Stimulated activated naive B cell treated with anti-CD40 and anti-IgM and Interleukin-4, amounts not matched to agents 10 μg/mL and 1 μg/mL and 100 μg/mL, for 72 hours (primary cell): ENCODE measurements at places on chromosomes 5 and 9.

- DNase-seq = no peak
Observed at GRCh38 chr9:120441426-120442307, 138.3 kb downstream of the CDK5RAP2 start.

DNA sequence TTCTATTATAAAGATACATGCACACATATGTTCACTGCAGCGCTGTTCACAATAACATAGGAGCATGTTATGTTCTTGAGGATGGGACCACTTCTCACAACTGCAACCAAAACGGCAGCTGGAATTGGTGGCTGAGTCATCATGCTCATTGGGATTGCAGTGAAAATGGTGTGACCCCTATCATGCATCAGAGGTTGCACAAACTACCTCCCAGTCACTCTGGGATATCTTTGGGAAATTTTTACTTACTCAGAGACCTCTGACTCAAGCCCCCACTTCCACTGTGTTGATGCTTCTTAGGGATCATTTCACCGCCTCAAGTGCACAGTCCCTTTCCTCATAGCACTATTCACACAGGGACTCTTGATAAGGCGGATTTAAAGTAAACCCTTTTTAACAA is 474.1 kb downstream of the BNC2 start:
- no peak for DNase-seq

- no peak for DNase-seq
Observed at GRCh38 chr5:175306381-175306780, 137.6 kb downstream of the DRD1 start.

DNA sequence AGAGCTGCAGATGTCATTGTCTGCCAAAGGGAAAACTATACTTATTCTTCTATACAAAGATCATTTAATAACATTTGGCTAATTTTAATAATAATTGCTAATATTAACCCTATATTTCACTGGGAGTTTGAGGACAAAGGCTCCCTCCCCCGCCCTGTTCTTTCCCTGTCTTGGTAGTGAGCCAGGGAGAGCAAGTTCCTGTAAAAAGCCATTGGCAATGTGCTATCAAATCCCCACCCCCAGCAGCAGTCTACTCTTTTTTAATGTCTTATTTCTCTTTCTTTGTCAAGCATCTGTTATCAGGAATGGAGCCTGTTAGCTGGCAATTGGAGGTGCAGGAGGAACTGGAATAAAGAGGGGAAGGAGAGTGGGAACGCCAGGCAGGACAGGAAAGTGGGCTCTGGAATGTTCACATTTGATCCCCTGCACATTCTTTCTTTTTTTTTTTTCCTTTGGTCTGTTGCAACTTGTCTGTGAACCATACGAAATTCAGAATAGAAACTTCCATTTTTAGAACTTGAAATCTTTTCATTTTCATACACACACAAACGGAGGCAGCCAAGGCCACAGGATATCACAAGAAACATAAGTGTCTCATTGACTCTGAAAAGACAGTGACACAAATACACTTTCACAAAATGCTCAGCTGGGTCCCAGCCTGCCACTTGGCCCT is 664.8 kb upstream of the ZNF608 start:
- DNase-seq = no peak

DNA sequence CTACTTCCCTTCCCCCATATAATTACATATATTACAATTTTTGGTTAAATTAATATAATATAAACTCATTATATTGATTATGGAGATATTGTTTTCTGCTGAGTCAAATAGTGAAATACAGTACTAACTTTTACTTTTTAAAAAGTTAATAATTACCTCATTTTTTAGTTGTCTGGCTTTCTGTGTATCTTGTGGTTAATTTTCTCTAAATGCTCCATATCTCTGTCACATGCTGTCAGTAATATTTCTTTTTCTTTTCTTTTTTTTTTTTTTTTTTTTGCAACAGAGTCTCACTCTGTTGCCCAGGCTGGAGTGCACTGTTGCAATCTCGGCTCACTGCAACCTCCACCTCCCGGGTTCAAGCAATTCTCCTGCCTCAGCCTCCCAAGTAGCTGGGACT is 23.2 kb downstream of the STX17 start:
- DNase-seq = no peak

GRCh38 chr5:10831419-10831818 is 70.4 kb upstream of the DAP start:
- DNase-seq = no peak

GRCh38 chr5:71912021-71912420 is 192.9 kb downstream of the CARTPT start:
- no peak for DNase-seq

DNA sequence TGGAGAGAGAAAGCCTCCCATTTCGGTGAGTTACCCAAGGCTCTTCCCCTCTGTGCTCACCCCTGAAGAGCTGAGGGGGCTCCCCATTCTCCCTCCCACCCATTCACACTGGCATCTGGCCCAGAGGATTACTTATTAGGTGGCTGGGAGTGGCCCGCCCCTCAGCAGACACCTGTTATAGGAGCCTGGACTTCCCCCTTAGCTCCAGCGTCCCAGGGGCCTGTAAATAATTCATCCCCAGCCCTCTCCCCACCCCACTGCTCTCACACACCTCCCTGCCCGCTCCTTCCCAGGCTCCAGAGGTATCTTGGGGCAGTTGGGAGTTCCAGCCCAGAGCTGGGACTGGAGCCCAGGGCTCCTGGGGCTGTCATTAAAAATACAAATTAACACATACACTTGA is 11.6 kb upstream of the SLC6A7 start:
- DNase-seq = no peak

DNA sequence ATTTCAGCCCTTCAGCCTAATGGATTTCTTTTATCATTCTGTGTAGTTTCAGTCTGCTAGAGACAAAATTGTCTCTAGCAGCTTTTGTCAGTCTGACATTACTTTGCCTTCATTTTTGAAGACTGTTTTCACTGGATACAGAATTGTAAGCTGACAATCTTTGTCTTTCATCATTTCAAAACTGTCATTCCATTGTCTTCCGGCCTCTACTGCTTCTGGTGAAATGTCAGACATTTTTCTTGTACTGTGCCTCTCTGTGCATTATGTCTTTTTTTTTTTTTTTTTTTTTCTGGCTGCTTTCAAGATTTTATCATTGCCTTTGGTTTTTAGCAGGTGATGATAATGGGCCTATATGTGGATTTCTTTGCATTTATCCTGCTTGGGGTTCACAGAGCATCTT is 51.3 kb upstream of the ZNF169 start:
- no peak for DNase-seq

- no peak for DNase-seq
Observed at GRCh38 chr5:124849774-124850173, 103.3 kb upstream of the ZNF608 start.

GRCh38 chr9:135716045-135716444 is 14.1 kb downstream of the KCNT1 start:
- no peak for DNase-seq

DNA sequence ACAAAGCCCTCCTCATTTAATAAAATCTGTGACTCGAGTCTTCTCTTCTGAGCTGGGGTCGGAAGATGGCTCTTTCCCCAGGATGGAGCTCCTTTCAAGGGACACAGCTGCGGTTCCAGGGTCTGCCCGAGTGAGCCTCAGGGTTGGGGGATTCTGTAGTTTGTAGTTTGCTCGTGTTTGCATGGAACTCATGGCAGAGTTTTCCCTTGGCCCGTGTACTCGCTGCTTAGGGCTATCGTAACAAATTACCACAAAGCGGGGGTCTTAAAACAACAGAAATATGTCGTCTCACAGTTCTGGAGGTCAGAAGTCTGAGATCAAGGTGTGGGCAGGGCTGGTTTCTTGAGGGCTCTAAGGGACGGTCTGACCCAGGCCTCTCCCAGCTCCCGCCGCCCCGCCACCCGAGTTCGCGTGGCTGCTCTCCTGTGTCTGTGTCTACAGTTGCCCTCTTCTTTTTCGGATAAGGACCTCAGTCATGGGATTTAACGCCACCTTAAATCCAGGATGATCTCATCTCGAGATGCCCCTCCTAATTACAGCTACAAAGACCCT is 13.9 kb upstream of the LPCAT1 start:
- DNase-seq = no peak

GRCh38 chr5:77842243-77842642 is 66.1 kb upstream of the TBCA start:
- DNase-seq = no peak

GRCh38 chr9:116662646-116663310 is 24.3 kb upstream of the TRIM32 start:
- no peak for DNase-seq

- no peak for DNase-seq
Observed at GRCh38 chr5:60143942-60144549, 250.5 kb upstream of the PDE4D start.

DNA sequence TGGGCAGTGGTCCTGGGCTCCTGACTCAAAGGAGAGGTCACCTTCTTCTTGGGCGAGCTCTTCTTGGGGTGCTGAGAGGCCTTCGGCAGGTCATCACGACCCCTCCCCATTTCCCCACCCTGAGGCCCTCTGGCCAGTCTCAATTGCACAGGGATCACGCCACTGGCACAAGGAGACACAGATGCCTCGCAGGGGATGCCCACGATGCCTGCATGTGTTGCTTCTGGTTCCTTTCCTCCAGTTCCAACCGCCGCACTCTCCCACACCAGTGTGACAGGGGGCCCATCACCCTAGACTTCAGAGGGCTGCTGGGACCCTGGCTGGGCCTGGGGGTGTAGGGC is 1.3 kb downstream of the CEL start:
- DNase-seq = no peak

- DNase-seq = no peak
Observed at GRCh38 chr5:56663523-56663922, 151.8 kb upstream of the MAP3K1 start.
